Coronary artery (tissue), 2 donors: ENCODE measurements at places on chromosomes 16 and 17.

DNA sequence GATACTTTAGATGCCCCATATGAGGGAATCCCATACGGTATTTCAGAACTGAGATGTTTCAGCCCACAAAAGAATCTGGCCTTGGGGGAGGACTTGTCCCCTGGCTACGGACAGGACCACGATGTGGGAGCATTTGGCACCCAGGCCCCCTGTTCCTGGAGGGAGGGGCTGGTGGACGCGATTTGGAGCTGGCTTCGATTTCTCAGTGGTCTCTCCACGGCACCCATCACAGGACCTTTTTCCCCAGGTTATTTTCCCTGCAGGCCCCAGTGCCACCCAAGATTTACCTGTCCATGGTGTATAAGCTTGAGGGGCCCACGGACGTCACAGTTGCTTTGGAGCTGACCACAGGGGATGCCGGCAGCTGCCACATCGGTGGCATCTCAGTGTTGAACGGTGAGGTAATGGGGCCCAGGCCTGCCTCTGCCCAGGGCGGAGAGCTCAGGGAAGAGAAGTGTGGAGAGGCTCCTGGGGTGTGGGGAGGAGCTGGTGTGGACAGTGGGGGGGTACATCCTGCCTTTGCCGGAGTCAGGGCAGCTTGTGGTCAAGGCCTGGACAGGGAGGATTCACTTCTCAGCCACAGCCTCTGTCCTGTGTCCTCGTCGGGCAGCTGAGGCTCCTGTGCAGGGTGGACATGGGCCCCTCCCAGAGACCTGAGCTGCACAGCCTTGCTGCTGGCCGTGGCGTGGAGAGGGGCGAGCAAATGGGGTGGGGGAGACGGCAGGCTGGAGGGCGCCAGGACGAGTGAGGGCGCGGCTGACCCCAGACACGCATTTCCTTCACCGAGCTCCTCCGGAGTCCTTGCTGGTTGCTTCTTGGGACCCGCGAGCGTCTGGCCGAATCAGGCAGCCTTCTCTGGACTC, 9.9 kb downstream of the ENGASE start:
- no peak for DNase-seq

GRCh38 chr16:65118871-65119270, 3.0 kb downstream of the CDH11 start:
- DNase-seq, result no peak

DNA sequence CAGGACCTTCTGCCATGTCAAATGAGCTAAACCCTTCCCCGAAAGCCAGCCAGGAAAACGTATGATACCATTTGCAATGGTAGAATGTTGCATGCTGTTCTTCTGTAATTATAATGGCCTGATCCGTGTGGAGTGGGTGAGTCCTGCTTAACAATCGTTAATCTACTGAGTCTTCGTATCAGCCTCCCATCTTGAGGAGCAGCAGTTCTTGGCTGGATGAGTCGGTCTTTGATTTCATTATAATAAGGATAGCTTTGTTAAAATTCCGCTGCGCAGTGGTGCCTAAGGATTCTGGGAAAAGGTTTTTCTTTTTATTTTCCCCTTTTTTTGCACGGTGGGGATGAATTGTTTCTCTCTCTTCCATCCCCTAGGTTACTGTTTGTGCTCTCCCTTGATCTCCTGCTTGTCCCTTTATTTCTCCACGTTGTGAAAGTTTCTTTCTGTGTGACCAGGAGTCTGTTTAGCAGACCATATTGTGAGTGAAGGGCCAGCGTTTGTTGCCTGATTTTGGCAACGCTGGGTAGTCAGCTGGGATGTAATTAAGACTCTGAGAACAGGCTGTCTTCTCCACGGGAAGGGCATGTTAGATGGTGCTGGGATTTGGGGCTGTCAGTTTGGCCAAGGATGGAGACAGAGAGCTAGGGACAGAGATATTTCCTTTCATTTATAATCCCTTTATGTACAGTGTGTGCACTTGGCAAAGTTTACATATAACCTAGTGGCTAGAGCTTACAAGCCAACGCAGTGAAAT, 263.0 kb downstream of the FTO start:
- DNase-seq, result no peak

DNA sequence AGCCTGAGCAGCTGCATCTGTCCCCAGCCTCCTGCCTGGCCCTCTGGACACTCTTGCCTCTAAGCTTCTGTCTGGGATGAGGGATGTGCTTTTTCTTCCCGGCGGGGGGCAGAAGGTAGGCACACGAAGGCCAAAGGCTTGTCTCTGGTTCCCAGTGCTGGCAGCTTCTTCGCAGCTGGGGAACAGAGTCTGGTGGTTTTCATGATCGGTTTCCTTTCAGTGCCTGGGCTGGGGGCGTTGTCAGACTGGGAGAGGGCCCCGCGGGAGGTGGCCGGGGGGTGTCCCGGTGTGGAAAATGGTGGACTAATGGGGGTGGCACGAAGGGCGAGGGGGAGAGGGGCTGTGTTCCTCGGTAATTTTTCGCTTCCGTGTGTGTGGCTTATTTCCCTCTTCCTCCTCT, 988 bp downstream of the RAP1GAP2 start:
- no peak for DNase-seq

GRCh38 chr17:29837531-29837930, 92.5 kb downstream of the SSH2 start:
- DNase-seq, result no peak

GRCh38 chr17:22277595-22277994, 585.3 kb downstream of the KCNJ18 start:
- DNase-seq, result no peak

DNA sequence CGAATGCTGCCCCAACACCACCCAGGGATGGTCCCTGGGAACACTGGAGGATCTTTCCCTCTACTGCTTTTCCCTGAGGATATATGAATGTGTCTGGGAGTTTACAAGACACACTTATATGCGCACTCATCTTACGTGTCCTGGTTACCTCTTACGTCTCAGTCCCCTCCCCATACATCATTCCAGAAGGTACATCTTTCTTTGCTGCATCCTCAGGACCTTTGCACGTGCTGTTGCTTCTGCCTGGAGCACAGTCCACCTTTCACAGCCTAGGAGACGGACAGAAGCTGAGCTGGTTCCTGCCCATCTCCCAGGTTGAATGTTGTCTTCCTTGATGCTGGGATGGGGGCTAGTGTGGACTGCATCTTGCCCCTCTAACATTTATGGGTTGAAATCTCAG, 153.0 kb upstream of the FOXF1 start:
- DNase-seq, result no peak

- DNase-seq, result no peak
Measured at GRCh38 chr16:69890892-69891282, 60.2 kb upstream of the CLEC18A start.

DNA sequence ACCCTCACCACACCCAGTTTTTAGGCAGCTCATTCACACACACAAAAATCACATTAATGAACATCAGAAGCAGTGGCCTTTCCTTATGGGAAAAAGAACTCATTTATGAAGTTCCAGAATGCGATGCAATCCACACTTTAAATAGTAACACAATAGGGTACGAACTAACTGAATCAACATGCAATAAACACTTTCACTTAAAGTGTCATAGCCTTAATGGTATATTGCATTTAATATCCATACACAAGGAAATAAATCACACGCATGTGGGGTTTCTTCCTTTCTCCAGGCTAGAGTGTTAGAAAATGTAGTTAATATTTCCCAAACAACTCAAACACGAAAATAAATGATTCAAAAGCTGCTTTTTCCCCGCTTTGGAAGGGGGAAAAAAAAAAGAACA, 19.7 kb downstream of the ADCY9 start:
- no peak for DNase-seq

GRCh38 chr17:53032861-53033271, 789.9 kb upstream of the KIF2B start:
- DNase-seq, result no peak

DNA sequence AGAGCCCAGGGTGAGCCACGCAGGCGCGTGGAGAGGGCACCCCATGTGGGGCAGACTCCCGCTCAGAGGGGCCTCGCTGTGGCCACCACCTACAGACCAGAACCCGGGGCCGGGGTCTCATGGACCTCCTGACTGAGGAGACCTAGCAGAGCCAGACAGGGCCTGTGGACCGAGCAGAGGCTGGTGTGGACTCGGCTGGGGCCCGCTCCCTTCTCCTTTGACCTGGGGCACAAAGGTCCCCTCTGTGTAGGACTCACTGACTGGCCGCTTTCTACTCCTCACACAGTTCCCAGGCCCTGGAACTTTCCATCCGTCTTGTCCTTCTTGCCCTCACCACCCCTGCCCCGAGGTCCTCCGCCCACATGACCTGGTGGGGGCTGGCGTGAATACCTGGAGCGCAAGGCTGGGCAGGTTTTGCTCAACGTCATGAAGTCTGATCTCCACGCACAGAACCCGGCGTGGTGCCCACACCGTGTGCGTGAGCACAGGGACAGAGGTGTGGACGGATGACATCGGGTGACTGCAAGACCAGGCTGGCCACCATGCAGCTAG, 44.7 kb upstream of the ACSF3 start:
- DNase-seq, result no peak

- peak; percentile 57 for DNase-seq
Measured at GRCh38 chr17:40547079-40547784, 18.0 kb downstream of the CCR7 start.

GRCh38 chr17:81119223-81120148, 45.8 kb upstream of the PVALEF start:
- DNase-seq, result no peak

DNA sequence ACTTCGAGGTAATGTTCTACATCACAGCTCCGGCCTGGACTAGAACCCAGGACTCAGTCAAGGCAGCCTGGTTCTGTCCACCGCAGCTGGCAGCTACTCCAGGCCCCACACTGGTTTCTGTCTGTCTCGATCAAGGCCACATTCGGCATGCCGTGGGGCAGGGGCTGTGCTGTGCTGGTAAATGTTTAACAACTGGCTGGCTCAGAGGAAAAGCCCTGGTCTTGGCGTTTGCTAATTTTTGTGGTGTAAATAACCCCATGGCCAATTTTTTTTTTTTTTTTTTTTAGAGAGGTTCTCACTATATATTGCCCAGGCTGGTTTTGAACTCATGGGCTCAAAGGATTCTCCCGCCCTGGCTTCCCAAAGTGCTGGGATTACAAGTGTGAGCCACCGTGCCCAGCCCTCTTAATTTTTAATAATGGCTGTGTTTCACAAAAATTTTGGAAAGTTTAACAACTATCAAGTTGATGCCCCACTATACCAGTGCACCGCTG, 328 bp upstream of the DRC7 start:
- peak; percentile 40 for DNase-seq

DNA sequence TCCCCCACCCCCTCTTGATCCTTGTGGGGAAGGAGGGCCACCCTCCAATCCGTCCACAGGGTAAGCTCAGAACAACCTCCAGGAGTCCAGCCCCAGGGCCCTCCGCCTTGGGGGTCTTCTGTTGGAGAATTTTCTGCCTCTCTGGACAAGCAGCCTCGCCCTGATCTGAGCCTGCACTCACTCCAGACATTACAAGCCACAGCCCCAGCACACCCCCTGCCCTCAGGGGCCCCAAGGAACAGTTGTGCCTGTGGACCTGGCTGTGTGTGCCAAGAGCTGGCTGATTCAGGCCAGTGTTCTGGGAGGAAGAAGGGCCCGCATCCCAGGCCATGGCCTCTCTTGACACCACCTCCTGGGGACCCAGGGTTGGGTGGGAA, 477 bp upstream of the ARHGAP27 start:
- no peak for DNase-seq

DNA sequence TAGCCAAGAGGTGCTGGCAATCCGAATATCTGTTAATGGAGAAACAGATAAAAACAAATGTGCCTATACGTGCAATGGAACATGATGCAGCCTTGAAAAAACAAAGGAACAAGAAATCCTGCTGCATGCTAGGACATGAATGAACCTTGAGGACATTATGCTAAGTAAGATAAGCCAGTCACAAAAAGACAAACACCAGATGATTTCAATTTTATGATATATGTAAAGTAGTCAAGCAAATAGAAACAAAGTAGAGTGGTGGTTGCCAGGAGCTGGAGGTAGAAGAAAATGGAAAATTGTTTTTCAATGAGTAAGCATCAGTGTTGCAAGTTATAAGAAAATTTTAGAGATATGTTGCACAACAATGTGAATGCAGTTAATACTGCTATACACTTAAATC, 409.7 kb upstream of the CDH8 start:
- no peak for DNase-seq

GRCh38 chr16:27980076-27980775, 83.3 kb downstream of the GSG1L start:
- peak; percentile 36 for DNase-seq

GRCh38 chr16:79037521-79038373, 562.8 kb downstream of the MAF start:
- DNase-seq, result no peak

DNA sequence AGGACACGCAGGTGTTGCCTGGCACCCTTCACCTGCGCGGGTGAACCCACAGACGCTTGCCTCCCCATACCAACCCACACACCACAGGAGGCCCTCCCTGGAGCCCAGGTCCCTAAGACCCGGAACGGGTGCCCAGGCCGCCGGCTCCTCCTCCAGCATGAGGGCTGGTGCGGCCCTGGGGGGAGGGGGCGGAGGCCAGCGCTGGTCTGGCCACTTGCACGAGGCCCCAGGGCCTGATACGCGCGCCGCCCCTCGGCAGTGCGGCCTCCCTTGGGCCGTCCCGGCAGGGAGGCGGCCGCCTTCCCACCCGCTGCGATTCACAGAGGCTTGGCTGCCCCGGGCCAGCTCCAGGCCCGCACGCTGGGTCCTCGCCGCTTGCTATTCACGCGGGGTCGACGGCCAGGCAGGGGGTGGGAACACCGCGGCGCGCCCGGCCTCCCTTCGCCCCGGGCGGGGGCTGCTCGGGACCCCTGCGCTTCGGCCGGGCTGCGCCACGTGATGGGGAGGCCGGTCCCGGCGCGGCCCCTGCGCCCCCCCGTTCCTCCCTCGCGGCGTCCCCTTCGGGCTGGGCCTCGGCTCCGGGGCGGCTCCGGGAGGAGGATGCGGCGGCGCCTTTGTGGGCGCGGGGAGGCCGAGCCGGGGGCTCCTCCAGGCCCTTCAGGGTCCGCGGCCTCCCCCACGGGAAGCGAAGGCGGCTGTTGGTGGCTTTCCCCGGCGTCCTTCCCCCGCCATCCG, 685 bp downstream of the FASN start:
- DNase-seq, result no peak

DNA sequence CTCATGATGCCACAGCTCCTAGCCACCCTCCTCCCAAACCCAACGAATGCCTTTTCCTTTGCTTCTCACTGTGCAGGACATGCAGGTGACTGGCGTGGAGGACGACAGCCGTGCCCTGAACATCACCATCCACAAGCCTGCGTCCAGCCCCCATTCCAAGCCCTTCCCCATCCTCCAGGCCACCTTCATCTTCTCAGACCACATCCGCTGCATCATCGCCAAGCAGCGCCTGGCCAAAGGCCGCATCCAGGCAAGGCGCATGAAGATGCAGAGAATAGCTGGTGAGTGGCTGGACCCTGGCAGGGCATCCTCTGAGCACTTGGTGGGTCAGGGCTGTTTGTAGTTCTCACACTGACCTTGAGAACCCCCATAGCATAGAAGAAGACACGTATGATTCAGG, 132.3 kb downstream of the SOCS1 start:
- DNase-seq, result no peak

DNA sequence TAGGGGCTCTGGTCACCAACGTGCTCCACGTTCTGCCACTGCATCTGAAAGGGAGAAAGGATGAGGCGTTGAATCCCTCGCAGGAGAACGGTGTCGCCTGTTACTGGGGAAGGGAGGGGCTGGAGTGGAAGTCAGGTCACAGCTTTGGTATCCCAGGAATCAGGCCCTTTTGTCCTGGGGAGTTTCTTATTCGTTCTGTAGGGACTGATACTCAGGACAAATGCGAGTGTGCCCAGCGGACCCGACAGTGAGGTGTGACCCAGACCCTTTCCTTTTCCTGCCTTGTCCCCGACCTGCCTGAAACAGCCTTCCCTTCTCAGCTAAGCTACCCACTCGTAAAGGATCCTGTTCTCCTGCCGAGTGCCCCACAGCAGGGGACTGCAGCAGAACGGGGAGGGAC, 177.5 kb downstream of the VPS53 start:
- no peak for DNase-seq
